Testis (tissue), 5 donors: ENCODE measurements at places on chromosomes 6 and 20. TPM values are rescaled to one million over a fixed set of nuclear protein-coding genes. Genes with fewer than 3 reads are reported as not detected.

Gene FAM83C
- total RNA-seq: 0.43 TPM

GRCh38 chr6:156905801-156906200, 128.6 kb downstream of the ARID1B start:
- DNase-seq: no peak

DNA sequence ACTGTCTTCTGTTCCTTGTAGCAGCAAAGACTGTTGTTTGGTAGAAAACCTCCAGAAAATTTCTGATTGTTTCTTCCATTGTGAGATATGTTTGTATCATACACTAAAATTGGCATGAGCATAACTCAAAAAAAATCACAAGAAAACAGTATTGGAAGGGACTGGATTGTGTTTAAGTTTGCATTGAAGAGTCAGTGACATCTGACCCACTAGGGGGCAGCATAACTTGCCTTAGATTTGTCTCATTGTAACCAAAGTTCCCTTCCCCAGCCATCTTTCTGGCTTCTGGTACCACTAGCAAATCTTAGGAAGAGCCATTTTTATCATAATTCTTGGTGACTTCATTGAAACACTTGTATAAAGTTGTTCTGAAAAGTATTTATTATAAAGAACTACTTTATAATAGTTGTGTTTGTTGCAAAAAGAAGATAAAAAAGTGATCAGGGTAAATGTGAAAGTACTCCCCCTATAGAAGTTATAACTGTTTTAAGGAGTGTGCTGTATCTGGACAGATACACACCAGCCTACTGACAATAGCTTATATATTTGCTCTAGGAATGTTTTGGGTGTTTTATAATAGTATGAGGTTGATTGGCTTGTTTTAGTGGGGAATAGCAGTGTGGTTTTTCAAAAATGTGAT, 7.7 kb downstream of the CSTF1 start:
- DNase-seq: peak; percentile 85

DNA sequence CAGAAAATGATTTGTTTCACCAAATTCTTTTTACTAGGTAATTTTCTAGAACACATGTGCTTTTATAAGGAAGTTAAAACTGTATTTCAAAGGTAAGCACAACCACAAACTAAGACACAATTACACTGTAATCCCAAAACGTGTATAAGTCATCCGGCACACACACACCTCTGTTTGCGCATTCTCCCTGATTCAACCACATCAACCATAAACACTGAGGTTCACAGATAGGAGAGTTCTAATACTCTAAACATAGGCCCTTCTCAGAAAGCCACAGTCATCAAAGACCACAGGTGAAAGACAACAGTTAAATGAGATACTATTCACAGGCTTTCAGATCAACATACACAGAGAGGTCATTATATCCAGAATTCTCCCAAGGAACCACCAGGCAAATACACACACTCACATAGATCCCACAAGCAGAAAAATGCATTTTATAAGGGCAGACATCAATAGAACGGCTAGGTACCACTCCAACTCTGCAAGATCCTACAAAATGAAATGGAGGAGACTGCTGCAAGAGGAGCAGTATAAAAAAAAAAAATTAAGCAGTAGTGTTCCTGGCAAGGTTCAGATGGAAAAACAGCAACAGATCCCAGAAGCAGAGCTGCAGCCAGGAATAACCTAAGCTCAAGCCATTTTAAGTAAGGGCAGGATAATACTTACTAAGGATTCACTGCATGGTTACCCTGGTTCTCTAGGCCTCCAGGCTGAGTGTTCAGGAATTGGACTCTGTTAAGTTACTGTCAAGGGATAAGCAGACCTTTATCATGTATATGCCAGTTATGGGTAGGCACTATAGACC, 6.6 kb upstream of the FBXO9 start:
- no peak for DNase-seq

Gene XRN2
- 55.4 TPM for total RNA-seq

Gene OPN5
- total RNA-seq: 6.3 TPM

GRCh38 chr20:52975803-52976531, 3.8 kb downstream of the TSHZ2 start:
- DNase-seq: no peak

DNA sequence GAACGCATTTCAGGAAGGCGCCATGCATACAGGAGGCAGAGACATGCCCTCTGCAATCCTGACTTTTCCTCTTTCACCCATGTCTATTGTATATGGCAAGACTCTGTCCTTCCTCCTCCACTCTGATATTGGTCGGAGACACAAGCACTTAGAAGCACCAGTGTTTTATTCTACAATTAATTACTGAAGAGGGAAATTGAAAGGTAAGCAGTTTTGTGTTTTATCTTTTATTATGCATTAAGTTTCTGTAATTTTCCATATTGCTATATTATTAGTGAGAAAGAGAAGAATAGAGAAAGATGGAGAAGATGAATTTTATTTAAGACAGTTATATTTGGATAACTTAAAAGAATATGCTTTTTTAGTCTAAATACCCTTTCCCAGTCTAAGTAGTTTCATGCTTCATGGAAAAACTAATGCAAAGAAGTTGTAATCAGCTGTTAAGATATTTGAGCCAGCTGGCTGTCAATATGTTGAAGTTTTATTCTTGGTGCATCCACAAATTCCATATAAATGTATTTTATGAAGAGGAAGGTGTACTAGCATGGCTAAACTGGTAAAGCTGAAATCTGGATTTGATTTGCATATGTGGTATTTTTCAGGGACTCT, 13.6 kb downstream of the ARID1B start:
- no peak for DNase-seq

Gene OPRM1
- 1.1 TPM for total RNA-seq

DNA sequence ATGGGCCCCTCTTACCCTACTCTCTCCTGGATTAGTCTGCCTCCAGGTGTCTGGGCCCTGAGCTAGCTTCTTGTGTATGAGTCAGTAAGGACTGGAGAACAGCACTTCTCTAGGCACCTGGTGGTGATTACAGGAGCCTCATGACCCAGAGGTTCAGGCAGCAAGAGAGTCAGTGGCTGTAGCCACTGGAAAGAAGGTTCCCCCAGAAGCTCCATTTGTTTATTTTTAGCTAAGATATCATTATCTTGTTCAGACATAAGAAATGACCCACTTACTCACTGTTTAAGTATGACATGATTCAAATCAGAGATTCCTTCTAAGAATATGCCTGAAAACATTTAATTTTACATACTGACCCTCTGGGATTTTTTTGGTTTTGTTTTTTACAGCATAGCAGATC, 23.6 kb upstream of the SLC4A11 start:
- no peak for DNase-seq

- DNase-seq: no peak
Observed at GRCh38 chr6:64750910-64751309, 956.1 kb downstream of the EYS start.

Gene CLPSL2
- not detected for total RNA-seq

- DNase-seq: peak; percentile 71
Observed at GRCh38 chr6:36333931-36334725, 2.6 kb downstream of the BNIP5 start.

Gene PLCB1
- 9.8 TPM for total RNA-seq

Gene ARFRP1
- 55.6 TPM for total RNA-seq

- DNase-seq: no peak
Observed at GRCh38 chr6:73121421-73121993, 103.8 kb downstream of the KHDC1L start.

DNA sequence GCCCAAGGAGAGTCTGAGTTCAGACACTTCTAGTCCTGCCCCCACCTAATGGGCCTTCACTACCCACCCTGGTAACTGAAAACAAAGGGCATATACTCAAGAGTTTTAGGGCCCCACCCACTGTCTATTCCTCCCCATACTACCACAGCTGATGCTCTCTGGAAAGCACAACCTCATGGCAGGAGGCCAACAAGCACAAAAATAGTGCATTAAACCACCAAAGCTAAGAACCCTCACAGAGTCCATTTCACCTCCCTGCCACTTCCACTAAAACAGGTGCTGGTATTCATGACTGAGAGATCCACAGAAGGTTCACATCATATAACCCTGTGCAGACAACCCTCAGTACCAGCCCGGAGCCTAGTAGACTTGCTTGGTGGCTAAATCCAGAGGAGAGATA, 132.1 kb upstream of the ADGRB3 start:
- no peak for DNase-seq

GRCh38 chr6:144781836-144782235, 496.7 kb downstream of the UTRN start:
- no peak for DNase-seq

Gene SUMO4
- 4.6 TPM for total RNA-seq

Gene KIF25
- total RNA-seq: 5.0 TPM

Gene BFSP1
- total RNA-seq: 11.3 TPM

Gene SLC22A1
- total RNA-seq: 1.7 TPM

GRCh38 chr6:66865771-66866170, 1158.7 kb upstream of the EYS start:
- no peak for DNase-seq

Gene GCNT2
- 28.0 TPM for total RNA-seq

DNA sequence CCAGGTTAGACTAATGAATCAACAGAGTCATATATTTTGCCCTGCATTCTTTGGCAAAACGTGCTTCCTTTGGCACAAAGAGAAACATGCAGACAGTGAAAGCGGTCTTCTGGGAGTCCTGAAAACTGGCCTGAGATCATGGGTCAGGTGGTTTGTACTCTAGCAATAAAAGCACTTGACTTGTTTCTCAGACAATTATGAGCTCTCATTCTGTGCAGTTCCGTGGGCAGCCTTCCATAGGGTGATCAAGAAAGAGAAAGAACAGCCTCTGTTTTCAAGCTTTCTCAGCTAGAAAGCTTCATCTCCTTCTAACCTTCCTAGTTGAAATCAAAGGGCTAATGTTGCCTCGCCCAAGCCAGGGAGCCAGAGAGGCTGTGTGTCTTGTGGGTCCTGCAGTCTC, 62.7 kb upstream of the ISM1 start:
- DNase-seq: peak; percentile 67

Gene HLA-DMB
- total RNA-seq: 6.0 TPM

Gene RNF8
- 44.0 TPM for total RNA-seq

- DNase-seq: no peak
Observed at GRCh38 chr6:106514583-106514885, 114.8 kb downstream of the RTN4IP1 start.

DNA sequence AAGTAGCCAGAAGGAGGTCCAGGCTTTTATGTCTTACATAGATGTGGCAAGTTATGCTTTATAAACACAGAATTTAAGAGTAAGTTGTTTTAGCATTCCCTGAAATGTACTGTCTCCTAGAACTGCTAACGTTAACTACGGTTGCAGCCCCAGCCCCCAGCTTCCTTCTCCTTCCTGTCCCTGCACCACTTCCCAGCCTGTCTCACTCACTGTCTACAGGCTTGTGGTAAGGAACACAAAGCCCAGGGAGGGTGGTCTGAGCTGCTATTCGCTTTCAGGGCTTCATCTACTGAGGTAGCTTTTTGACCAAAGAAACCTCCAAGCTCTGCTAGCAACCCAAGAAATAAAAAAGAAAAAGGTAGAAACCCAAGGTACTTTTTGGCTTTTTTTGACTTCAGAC, 35.9 kb downstream of the PCSK2 start:
- DNase-seq: no peak

Gene BANF2
- 60.2 TPM for total RNA-seq

GRCh38 chr20:57049296-57049695, 217.1 kb downstream of the BMP7 start:
- no peak for DNase-seq

- no peak for DNase-seq
Observed at GRCh38 chr6:144159223-144159622, 8.9 kb downstream of the STX11 start.

Gene DEFB124
- not detected for total RNA-seq

GRCh38 chr20:8344631-8345030, 212.6 kb downstream of the PLCB1 start:
- no peak for DNase-seq

GRCh38 chr6:29675561-29675960, 5.4 kb downstream of the ZFP57 start:
- no peak for DNase-seq

Gene ACOT13
- total RNA-seq: 15.6 TPM

Gene FHL5
- total RNA-seq: 23.3 TPM

GRCh38 chr6:56649053-56649769, 6.5 kb upstream of the DST start:
- DNase-seq: no peak
